ENCODE measurements at places on chromosomes 6 and 20. TPM values are rescaled to one million over a fixed set of nuclear protein-coding genes. Genes with fewer than 3 reads are reported as not detected.

The CCM2L gene
- 3.0 TPM for total RNA-seq

The HSPA1B gene
- 213 TPM for total RNA-seq

The PLN gene
- total RNA-seq: 477 TPM

GRCh38 chr20:17648315-17648646 is 33.8 kb downstream of the RRBP1 start:
- H3K27me3 ChIP-seq: no peaks in the 10 kb centered on the region
- no peaks in the 10 kb centered on the region for H3K36me3 ChIP-seq
- H3K4me1 ChIP-seq: peaks cover 100% of the 10 kb centered on the region
- no peak overlapping the region for H3K4me3 ChIP-seq
- H3K27ac ChIP-seq: no peak overlapping the region

DNA sequence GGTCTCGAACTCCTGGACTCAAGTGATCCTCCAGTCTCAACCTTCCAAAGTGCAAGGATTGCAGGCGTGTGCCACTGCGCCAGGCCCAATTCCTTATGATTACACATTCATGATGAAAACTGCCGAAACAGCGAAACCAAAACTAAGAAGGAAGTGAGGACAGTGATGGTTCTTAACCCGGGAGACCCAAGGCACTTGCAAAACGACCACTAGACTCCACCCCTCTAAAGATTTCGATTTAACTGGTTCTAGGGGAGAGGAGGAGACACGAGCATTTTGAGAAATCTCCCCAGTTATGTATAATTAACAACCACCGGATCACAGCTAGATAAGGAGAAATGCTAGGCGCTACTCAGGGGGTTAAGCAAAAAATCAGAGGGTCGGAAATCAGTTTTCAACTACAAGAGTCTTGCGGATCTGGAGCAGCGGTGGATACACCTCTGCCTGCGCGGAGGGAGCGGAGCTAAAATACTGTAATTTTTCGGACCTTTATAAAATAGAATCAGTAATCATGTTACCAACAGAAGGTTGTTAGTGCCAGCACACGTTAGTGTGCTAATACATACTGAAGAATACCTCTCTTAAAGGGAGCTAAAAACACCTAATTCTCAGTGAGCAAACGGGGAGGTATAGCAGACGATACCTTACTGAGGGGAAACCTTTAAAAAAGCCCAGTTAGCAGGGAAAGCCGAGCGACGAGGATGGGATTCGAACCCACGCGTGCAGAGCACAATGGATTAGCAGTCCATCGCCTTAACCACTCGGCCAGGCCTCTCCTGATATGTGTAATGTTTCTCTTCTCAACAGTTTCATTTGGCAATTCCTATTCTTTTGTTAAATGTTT is 60.0 kb upstream of the BTN3A2 start:
- H3K4me3 ChIP-seq: peak overlapping the region; percentile 37
- ATAC-seq: peak; percentile 74
- H3K36me3 ChIP-seq: no peaks in the 10 kb centered on the region
- peak overlapping the region; percentile 71 for H3K27ac ChIP-seq
- H3K4me1 ChIP-seq: peaks cover 5% of the 10 kb centered on the region

- H3K27me3 ChIP-seq: no peaks in the 10 kb centered on the region
- H3K27ac ChIP-seq: no peak overlapping the region
- no peak overlapping the region for H3K4me3 ChIP-seq
- H3K36me3 ChIP-seq: no peaks in the 10 kb centered on the region
- H3K4me1 ChIP-seq: no peaks in the 10 kb centered on the region
Observed at GRCh38 chr6:18530201-18530600, 143.1 kb downstream of the RNF144B start.

DNA sequence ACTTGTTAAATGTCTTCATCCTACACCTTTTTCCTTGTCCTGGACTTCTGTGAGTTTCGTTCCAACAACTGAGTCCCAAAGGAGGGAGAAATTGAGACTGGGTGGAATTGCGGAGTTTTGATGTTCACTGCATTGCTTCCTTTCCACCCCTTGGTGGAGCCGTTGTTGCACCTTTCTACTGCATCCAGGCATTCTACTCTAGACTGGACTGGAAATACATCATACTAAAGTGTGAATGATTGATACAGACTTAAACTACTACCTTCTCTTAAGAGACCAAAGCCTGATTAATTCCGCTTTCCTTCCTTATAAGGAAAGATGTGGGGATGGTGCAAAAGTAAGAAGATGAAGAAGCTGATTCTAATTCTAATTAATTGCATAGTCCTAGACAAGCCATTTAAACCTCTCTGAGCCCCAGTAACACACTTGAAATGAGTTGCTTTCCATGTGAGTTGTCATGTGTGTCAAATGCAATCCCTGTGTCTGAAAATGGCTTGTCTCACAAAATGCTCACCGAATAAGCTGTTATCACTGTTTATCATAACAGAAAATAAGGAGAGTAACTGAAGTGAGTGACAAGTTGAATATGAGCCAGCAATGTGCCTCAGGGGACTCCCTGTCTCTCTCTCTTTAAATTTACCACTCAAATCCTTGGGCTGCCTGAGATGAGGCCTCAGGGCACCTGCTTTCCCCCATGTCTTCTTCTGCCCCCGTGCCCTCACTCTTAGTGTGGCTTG is 338.3 kb upstream of the CHD6 start:
- no peaks in the 10 kb centered on the region for H3K4me1 ChIP-seq
- no peak overlapping the region for H3K27ac ChIP-seq
- peaks cover 22% of the 10 kb centered on the region for H3K27me3 ChIP-seq
- ATAC-seq: no peak
- H3K4me3 ChIP-seq: no peak overlapping the region
- H3K36me3 ChIP-seq: no peaks in the 10 kb centered on the region

DNA sequence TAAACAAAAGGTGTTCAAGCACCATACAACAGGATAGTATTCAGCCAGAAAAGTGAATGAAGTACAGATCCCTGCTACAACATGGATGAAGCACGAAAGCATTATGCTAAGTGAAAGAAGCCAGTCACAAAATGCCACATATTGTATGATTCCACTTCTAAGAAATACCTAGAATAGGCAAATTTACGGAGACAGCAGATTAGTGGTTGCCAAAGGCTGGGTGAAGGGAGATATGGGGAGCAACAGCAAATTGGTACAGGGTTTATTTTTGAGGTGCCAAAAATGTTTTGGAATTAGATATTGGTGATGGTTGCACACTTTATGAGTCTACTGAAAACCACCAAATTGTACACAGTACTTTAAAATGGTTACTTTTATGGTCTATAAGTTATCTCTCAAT is 23.2 kb downstream of the MAP3K5 start:
- H3K36me3 ChIP-seq: no peaks in the 10 kb centered on the region
- no peak overlapping the region for H3K4me3 ChIP-seq
- H3K4me1 ChIP-seq: peaks cover 6% of the 10 kb centered on the region
- no peaks in the 10 kb centered on the region for H3K27me3 ChIP-seq
- no peak for ATAC-seq

DNA sequence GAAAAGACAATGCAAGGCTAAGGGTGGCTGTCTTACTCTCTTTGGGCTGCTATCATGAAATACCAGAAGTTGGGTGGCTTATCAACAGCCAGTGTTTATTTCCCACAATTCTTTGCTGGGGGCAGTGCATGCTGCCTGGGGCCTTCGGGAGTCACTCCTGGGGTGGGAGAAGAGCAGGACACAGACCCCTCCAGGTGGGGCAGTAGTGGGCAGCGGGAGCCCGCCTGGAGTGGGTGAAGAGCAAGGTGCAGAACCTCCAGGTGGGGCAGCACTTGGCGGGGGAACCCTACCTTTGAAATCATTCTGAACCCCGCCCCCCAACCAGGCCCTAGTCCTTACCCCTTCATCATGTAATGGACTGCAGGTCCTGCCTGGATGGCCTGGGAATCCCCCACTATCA is 69.6 kb upstream of the THBS2 start:
- H3K4me1 ChIP-seq: no peaks in the 10 kb centered on the region
- H3K4me3 ChIP-seq: no peak overlapping the region
- no peak for ATAC-seq
- H3K36me3 ChIP-seq: no peaks in the 10 kb centered on the region
- no peak overlapping the region for H3K27ac ChIP-seq
